ENCODE measurements at places on chromosomes 2 and 18. TPM values are rescaled to one million over a fixed set of nuclear protein-coding genes. Genes with fewer than 3 reads are reported as not detected.

The GALNT13 gene
- 5.2 TPM for total RNA-seq

The SPP2 gene
- total RNA-seq = not detected

The CREG2 gene
- total RNA-seq = 0.12 TPM

The AOX1 gene
- 5.0 TPM for total RNA-seq

The PARD3B gene
- 3.5 TPM for total RNA-seq

GRCh38 chr2:191038241-191038725 lies 24.3 kb upstream of the STAT1 start:
- no peak for DNase-seq

- DNase-seq = no peak
Measured at GRCh38 chr2:171509945-171510731, 12.1 kb upstream of the CYBRD1 start.

DNA sequence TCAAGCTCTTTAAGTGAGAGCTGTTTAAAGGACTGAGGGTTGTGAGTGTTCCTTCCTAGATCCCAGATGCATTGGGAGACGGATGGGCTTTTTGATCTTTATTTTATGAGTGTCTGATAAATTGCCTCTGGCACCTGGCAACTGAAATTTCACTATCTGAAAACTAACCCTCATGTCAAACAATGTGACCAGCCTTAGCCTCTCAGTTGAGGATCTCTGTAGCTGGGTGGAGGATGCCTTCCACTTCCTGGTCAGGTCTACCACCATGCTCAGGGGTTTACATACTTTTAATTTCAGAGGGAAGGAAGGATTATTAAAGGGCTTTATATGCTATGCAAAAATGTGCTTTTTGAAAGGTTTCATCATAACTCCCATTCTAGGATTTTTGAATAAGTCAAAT lies 70.5 kb upstream of the NT5C1B start:
- no peak for DNase-seq

DNA sequence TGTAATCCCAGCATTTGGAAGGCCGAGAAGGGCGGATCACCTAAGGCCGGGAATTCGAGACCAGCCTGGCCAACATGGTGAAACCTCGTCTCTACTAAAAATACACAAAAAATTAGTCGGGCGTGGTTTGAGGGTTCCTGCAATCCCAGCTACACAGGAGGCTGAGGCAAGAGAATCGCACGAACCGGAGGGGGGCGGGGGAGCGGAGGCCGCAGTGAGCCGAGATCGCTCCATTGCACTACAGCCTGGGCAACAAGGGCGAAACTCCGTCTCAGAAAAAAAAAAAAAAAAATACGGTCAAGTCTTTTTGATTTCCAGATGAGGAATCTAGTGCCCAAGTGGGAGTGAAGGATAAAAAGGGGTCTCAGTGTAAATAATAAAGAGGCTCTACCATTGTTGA lies 16.5 kb upstream of the MEIS1 start:
- DNase-seq = no peak

DNA sequence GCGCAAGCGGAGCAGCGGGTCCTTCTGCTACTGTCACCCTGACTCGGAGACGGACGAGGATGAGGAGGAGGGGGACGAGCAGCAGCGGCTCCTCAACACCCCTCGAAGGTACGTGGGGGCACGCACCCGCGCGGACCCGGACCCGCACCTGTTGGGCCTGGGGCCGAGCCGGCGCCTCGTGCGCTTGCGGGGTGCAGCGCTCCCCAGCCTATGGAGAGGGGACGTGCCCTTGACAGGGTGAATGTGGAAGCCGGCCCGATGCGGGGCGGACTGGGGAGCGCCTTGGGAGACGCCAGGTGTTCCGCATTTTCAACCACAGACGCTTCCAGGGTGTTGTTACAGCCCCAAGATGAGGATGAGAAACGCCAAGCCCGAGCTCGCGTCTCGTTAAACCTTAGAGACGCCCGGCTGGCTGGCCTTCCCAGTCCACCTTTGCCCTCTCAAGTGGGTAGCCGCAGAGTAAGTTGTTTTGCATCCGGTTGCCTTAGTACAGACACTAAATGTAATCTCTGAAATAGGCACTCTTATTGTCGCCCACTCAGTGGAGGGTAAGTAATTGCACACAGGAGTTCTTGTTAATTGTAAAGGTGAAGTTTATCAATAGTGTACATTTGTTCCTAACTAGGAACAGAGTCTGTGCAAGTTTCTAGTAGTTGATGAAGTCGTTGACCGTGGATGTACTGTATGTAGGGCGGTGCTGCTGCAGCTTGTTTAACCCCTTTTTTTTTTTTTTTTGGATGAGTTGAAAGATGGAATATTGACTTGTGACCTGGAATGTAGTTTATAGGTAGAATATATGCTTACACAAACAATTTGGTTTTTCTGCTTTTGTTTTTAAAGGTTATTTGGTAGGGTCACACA lies 815 bp downstream of the GMCL1 start:
- DNase-seq = peak; percentile 66

DNA sequence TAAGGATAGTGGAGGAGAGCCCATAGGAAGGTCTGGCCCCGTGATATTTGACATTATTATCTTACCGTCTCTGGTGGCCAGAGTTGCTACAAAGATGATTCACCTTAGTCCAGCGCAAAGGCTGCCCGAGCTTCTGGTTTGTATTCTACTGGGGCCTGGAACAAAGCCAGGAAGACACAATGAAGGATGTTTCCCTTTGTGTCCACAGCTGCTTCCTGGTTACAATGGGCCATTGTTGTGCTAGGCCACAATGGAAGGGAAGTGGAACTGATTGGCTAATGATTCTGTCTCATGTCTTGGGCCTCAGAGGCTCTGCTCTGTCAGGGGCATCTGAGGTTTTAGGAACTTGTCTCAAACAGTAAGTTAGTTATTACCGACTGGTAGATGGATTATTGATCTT lies 132.2 kb downstream of the TDRD15 start:
- no peak for DNase-seq

DNA sequence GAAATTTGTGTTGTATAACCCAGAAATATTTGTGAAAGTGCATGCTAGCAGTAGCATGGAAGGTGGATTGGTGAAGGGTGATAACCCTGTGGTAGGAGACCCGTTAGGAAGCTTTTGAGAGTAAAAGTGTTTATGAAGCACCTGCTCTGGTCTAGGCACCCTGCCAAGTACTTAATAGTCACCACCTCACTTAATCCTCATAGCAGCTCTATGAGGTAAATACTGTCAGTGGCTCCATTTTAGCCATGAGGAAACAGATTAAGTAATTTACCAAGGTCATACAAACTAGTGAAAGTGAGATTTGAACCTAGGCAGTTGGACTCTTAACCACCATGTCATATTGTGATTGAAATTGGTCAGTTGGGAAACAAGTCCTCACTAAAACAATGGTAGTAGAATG lies 66.8 kb downstream of the TET3 start:
- DNase-seq = no peak

- DNase-seq = peak; percentile 76
Measured at GRCh38 chr2:174337337-174338146, 2.8 kb downstream of the SP9 start.

DNA sequence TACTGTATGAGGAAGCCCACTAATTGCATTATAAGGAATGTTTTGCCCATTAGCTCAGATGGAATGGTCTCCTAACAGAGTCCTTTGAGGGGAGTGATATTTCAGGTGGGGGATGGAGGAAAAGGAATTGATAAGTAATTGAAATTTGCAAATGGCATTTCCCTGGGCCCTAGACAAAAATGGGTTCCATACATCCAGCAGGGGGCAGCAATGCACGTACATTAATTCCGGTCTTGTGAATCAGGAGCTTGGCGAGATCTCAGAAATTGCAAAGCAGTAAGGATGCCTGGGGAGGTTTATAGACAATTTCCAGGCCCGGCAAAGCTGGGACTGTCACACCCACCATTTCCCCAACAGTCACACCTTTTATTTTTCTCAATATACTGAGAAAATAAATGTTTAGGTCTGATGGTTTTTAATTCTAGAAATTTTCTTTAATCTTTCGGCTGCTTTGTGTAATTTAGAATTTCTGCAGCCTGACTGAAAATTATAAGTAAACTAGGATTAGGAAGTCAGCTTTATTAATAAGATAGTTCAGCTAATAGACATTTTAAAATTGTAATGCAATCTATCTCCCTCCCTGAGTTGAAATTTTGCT lies 122.8 kb downstream of the LYPD1 start:
- peak; percentile 87 for DNase-seq

GRCh38 chr2:23384551-23385343 lies at the start of gene KLHL29:
Gene KLHL29, plus strand, starts transcription at chr2:23385179. Its CDS starts 177,018 bp downstream, at chr2:23562197.
- DNase-seq = peak; percentile 71

DNA sequence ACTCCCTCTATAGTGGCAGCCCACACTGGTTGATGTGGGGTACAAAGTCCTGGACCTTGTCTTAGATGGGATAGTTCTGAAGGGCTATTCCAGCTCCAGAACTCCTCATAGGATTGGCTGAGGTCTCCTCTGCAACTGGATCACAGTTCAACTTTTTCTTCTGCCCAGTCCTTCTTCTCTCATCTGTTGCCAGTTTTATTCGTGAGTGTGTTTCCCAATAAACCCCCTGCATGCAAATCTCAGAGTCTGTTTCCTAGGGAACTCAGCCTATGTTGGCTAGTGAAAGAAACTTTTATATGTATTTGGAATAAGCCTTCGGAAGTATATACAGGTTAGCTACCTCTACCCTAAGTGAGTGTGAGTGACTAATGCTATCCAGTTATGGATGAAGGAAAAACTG lies 823.4 kb downstream of the SLC4A3 start:
- DNase-seq = no peak

DNA sequence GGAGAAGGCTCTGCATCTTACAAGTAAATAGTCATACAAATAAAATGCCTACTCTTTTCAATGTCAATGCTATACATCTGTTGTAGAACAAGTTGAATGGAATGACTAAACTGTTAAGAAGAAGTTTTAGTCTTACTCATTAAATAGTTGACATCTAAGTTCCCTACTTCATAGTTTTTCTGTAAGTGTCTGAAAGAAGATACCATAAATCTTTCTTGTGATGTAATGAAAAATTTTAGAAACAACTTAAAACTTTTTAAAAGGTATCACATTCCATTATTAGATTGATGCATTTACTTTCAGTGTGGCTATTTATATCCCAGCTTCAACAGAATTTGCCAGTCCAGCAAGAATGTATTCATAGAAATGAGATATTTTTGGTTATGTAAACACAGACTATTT lies 185.2 kb upstream of the EPC2 start:
- DNase-seq = no peak
